NCI-H1105 (cell line): ENCODE measurements at places on chromosomes 13 and 19.
A peak's percentile ranks its signal among the peaks of the same experiment; 100 is the strongest.

GRCh38 chr13:51453207-51453958, 547 bp upstream of the INTS6 start:
- DNase-seq, result peak; percentile 72

- DNase-seq, result no peak
Measured at GRCh38 chr13:36817996-36818803, 822 bp upstream of the RFXAP start.

- DNase-seq, result no peak
Measured at GRCh38 chr13:91216928-91217700, 130.4 kb upstream of the MIR17HG start.

DNA sequence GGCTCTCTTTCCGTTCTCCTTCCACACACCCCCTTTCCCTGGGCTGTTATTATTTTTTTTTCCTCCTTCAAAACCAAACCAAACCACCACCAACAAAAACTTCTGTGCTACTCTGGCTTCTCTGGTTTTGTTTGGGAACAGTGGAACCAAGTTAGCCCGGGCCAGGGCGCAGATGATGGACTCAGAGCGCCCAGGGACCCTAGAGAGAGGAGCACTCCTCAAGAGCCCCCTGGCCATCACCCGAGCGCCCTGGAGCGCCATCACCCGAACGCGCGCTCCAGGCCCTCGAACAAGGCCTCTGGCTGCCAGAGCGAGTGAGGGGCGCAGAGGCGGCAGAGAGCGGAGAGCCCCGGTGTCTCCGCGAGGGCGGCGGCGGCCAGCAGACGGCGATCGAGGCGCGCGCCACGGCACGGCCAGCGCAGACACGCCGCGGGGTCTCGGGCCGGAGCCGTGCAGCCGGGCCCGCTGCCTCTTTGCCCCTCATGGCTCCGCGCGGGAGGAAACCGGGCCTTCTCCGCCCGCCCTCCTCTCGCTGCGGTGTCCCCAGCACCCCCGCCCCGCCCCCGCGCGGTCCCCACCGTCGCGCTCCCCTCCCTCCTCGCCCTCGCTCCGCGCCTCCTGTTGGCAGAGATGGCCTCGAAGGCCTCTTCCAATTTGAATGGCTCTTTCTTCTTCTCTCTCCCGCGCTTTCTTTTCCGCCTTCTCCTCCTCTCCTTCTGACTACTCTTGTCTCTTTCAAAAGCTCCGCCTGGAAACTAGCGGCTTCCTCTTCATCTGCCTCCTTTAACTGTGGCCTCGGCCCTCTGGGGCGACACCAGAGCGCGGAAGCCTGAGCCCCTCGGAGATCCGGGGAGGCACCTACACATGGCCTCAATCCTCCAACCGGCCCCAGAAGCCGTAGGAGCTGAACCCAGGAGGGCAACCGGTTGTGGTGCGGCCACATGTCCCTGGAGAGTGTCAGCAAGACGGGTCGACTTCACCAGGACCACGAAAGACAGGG, 4.1 kb upstream of the SOX1 start:
- no peak for DNase-seq

- DNase-seq, result peak; percentile 62
Measured at GRCh38 chr19:19531951-19532805, 3.5 kb downstream of the YJEFN3 start.

GRCh38 chr13:101019126-101019525, 344.5 kb upstream of the TMTC4 start:
- no peak for DNase-seq

GRCh38 chr13:77752512-77753069, 55.1 kb downstream of the SLAIN1 start:
- no peak for DNase-seq

DNA sequence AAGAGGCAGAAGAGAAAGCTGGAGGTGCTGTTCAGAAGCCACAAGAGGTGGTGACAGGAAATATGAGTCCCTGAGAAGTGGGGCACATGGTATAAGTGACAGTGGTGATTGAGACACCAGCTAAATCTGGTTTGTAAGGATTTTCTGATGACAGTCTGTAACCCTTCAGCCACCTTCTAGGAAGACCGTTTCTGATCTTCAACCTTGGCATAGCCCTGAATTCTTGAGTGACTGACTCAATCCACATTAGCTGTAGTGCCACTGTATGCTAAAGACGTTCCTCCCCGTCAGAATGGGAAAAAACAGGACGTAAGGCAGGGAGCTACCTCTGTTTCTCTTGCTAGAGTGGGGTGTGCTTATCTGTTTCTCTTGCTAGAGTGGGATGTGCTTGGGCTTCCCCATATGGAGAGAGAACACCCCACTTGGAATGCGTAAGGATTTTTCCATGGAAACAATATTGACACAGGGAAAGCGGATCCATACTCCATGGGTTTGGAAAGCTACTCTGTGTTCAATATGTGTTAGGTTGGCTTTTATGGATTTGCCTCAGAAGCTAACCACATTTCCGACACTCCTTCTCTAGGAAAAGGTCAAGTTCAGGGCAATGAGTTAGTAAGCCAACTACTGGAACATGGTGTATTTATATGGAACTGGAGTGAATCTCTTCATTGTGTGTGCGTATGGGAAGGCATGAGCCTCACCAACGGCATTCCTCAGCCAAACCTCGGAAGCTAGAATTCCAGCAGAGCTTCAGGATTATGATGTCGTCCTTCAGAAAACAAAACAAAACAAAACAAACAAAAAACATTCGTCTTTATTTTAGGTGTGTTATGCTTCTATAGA, 948.8 kb upstream of the SLC10A2 start:
- no peak for DNase-seq

DNA sequence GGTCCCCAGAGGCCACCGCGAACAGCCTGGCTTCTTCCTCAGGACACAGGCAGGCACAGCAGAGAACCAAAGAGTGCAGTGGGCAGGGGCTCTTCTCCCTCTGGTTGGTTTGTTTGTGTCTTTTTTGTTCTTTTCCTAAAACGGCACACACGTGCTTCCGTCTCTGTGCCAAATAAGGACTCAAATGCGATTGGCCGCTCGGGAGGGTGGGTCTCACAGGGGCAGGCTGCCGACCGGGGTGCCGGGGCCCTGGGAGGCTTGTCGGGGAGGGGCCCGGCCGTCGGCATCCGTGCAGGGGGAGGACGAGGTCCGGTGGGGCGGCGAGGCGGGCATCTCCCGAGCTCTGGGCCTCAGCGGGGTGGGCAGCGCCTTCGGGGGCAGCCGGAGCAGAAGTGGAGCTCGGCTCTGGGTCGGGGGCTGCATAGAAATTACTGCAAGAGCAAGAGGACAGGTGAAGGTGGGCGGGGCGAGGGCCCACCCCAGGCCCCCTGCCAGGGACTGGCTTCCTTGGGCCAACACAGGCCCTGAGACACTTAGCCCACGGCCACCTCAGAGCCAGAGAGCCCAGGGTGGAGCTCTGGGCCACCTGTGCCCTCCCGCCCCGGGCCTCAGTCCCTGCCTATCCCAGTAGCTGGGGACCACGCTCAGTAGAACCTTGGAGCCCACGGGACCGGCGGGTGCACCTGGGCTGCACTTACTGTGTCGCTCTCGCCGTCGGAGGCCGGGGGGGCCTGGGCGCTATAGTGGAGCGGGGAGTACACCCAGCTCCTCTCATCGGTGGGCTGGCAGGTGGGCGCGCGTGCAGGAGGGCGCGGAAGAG, 6.4 kb upstream of the CACTIN start:
- DNase-seq, result no peak

- no peak for DNase-seq
Measured at GRCh38 chr19:27964185-27964584, 1248.8 kb downstream of the UQCRFS1 start.

DNA sequence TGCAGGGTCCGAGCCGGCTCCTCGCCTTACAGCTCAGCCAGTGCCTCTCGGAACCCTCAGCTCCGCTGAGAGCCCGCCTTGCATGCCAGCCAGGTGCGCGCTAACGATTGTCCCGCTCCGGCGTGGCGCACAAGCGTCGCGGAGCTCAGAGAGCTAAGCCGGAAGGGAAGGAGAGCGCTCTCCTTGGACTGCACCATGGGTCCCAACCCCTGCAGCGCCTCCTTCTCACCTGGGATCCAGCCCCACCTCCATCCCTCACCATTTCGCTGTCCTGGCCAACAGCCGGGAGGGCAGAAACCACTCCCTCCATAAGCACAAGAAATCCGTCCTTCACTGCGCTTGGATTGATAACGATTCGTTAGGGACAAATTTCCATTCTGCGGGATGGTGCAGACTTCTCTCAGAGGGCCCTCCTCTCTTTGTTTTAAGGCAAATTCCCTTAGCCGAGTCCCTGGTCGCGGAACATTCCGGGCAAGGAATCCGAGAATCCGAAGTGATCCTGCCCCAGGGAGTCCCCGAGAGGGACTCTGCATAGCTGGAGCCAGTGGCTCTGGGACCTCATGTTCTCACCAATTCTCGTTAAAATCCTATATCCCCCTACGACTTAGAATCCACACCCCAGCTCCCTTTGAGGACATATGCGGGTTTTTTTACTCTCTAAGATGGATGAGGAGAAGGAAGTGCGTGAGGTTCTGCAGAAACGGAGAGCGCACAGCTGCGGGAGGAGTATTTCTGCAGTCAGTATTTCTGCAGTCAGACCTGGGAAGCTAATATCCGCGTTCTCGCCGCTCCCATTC, 2.8 kb downstream of the GSX1 start:
- no peak for DNase-seq

- no peak for DNase-seq
Measured at GRCh38 chr13:43083750-43084149, 60.4 kb downstream of the DNAJC15 start.

GRCh38 chr19:58181902-58182576, 822 bp upstream of the ZNF274 start:
- DNase-seq, result no peak

GRCh38 chr19:3697671-3698385, 2.4 kb downstream of the PIP5K1C start:
- DNase-seq, result no peak

DNA sequence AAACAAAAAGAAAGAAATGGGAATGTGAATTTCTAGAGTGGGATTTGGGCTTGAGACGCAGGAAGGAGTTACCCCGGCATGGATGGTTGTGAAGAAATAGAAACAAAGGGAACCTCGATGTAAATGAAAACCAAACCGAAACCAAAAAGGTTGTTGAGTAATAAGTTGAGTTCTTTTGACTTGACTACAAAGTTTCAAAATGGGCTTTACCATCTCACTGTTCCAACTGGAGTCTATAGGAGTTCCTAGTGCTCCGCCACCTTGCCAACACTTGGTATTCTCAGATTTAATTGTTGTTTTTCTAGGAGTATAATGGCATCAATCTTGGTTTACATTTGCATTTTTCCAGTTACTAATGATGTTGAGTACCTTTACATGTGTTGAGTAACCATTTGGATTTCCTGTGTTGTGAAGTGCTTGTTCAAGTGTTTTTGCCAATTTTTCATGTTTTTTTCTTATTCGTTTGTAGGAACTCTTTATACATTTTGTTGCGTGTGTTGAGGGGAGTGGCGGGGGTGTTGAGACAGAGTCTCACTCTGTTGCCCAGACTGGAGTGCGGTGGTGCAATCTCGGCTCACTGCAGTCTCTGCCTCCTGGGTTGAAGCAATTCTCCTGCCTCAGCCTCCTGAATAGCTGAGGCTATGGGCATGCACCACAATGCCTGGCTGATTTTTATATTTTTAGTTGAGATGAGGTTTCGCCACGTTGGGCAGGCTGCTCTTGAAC, 9.2 kb downstream of the UBE2S start:
- no peak for DNase-seq
